ENCODE measurements at places on chromosomes 2 and 18.

GRCh38 chr2:137960223-137960622 lies 4.0 kb upstream of the HNMT start:
- no peak for DNase-seq

GRCh38 chr2:207332480-207333212 lies 166.9 kb upstream of the KLF7 start:
- DNase-seq, result no peak

DNA sequence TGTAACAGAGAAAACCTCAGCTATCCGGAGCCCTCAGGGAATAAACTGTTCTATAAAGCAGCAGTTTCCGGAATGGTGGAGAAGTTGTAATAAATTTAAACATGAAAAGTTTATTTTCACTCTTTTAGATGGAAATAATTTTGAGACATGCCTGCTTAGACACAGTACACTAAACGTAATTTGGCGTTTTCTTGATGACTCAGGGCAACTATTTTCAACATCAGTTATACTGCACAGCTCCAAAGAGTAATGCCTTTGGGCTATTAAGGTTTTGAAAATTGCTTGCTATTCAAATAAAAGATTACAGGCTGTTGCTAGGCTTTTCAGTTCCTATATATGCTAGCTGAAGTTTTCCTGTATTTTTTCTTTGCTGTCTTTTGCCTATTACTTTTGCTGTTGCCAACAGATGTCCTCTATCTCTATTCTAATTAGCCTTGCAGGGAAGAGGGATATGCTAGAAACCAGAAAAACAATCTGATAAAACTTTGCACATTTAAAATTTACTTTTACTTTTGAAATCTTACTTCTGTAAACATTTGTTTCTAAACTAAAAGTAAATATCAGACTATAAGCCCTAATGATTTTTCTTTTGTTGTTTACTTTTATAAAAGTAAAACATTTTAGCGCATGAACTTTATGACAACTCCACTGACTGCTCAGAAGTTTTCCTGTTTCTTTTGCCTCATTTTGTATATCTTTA lies 113.4 kb upstream of the WDSUB1 start:
- DNase-seq, result no peak

DNA sequence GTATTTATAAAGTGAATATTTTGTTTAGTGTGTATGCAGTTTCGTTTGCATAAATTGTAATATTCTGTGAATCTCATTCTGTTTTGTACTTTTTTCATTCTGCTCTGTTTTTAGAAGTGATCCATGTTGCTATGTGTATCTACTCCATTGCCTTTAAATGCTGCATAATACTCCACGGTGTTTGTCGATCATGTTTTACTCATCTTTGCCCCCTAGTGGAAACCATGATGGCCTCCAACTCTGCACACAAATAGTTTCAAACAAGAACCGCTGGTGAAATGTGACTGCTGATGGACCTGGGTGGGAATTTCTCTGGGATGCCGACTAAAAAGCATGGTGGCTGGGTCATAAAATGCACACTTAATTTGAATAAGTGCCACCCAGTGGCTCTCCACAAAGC lies 32.0 kb upstream of the SKOR2 start:
- no peak for DNase-seq

DNA sequence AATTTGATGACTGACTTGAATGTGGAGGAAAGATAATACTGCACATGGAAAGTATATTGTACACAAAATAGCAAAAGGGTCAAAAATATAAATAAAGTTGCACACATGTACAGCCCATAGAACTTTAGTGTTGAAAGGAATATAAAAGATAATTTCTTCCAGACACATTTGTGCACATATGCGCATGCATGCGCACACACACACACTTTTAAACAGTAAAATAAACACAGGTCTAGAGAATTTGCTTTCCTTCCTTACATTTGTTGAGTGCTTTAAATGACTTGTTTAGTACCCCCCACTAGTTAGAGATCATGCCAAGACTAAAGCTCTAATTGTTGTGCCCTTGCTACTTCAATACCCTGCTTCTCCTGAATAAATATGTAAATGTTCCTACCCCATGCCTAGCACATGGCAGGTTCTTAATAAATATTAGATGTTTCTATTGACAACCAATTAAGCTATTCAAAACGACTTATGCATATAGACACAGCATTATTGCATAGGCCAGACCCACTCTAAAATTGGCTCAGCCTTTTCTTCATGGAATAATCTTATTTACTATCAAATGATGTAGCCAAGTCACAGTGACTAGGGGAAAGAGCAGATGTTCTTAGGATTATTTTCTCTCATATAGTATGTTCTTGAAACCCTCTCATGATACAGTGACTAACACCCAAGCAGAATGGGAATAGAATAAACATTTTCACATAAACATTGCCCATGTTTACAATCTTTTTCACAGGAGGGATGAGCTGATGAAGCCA lies 165.5 kb upstream of the ACVR2A start:
- no peak for DNase-seq

DNA sequence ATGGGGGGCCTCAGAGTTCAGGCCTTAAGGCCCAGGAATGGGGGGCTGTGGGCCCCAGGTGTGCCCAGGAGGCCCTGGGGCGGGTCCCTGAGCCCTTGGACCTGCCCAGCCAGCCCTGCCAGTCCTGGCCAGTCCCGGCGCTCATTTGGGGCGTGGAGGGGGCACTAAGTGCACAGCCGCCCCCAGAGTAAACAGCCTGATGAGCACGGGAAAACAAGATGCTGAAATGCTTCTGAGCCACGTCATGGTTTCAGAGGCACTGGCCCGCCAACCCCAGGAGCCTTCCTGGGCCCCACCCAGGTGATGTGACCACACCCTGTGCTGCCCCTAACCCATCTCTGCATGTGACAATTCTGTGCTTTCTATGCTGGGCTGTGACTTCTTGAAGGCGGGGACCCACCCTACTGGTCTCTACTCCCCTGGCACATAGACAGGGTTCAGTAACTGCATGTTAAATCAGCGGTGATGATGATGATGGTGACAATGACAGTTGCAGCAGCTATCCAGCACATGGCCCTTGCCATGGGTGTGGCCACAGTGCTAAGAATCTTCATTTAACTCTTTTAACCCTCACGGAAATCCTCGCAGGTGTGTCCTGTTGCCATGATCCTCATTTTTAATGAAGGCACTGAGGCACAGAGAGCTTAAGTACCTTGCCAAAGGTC lies 28.1 kb upstream of the ASPRV1 start:
- DNase-seq, result no peak
